ENCODE measurements at places on chromosomes 5 and 9.
A peak's percentile ranks its signal among the peaks of the same experiment; 100 is the strongest.

- DNase-seq: peak; percentile 3
Observed at GRCh38 chr9:81489046-81489445, 200.3 kb downstream of the TLE1 start.

GRCh38 chr5:93673316-93673954 is 68.0 kb downstream of the POU5F2 start:
- no peak for DNase-seq

DNA sequence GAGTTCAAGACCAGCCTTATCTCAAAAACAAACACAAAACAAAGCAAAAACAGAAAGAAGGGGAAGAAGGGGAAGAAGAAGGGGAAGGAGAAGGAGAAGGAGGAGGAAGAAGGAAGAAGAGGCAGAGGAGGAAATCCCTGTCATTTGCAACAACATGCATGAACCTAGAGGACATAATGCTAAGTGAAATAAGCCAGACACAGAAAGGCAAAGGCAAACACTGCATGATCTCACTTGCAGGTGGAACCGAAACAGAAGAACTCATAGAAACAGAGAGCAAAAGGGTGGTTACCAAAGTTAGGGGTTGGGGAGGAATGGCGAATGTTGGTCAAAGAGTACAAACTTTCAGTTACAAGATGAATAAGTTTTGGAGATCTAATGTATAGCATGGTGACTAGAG is 135.4 kb downstream of the UGCG start:
- no peak for DNase-seq

- no peak for DNase-seq
Observed at GRCh38 chr9:124005029-124005771, 6.4 kb upstream of the LHX2 start.

DNA sequence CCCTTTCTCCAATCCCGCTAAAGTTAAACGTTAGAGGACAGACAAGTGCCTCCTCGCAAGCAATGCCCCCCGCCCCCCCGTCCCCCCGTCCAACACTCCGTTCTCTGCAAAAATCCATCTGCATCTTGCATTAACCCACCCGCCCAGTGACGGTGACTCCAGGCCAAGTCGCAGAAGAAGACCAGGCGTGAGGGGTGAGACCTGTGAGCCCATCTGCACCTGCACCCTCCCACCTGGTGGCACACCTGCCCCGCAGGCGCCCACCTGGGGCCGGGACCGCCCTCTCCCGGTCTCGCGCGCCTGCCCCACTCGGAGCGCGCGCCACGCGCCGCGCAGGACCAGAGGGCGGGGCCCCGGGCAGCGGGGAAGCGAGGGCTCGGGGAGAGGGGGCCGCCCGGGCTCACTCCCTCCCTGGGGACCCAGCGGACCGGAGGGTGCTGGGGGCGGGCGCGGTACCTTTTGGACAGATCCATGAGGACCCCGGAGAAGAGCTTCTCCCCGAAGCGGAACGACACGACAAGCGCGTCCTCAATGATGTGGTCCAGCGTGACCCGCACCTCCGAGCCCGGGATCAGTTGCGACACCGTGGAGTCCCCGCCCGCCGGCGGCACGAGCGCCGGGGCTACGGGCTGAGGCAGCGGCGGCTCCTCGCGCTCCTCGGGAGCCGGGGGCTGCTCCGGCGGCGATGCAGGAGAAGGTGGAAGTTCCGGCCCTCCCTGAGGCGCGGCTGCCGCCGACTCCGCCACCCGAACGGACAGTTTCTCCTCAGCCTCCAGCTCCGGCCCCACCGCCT is 705 bp downstream of the PWWP2A start:
- DNase-seq: no peak
